Thoracic aorta (tissue), 2 donors: ENCODE measurements at places on chromosomes 7 and 10.

DNA sequence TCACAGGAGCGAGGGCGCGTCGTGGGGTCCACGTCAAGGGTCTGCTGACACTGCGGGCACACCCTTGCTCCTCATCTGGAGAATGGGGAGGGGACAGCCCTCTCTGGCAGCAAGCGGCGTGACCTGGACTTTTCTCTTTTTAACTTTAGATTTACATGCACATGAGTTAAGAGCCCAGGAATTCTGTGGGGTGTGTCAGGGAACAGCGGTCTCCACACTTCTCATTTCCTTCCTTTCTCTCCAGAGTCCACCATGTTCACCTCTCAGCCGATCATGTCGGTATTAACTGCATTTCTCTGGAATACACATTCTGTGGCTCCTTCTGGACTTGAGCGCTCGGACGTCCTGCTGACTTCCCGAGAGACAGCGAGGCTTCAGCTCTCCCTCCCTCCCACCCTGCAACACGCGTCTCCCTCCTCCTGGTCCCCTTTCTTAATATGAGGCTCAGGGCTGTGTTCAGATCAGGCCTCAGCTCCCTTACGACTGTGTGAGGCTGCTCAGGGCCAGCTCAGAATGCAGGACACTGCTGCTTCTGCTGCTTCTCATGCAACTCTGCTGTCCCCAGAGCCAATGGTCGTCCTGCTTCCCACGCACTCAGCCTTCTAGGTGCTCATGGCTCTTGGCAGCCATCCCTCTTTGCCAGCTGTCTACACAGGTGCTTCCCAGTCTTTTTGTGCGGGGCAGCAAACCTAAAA lies 261.3 kb downstream of the ELFN1 start:
- DNase-seq, result no peak

DNA sequence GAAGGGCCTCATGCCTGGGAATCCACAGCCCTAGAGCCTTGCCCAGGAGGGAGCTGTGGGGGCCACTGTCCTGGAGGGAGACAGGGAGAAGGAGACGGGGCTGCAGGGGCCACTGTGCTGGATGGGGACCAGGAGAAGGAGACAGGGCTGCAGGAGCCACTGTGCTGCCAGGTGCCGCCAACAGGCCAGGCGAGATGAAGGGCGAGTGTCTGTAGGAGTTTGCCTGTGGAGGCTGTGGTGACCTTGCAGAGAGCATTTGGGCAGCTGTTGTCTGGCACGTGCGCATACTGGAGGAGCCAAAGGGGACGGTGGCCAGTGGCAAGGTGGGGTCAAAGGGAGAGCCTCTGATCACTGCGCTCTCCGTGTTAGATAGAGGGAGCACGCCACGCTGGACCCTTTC lies 79.2 kb downstream of the NKX6-2 start:
- no peak for DNase-seq

DNA sequence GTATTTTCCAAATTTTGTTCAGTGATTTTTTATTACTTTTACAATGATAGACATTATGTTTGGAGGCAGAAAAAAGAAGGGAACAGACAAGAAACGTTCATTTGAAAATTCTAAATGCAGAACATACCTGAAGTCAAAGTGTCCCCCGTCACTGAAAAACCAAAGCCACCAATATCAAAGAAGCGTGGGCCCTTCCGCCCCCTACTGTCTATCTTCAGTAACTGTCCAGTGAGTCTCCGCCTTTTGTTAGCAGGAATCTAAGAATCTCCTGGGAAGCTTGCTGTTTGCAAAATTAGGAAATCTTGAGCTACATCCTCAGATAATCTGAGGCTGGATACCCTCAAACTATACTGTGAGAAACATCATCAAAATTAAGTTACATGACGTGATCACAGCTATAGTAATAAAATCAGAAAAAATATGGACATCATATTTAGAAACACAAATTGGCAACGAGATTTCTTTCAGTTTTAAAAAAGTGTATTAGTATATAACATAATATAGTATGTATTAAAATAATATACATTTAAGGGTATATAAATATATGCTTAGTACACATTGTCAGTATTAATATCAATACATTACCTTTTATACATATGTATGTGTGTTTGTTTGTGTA lies 169.3 kb upstream of the AKR1E2 start:
- no peak for DNase-seq

GRCh38 chr7:21580073-21580521 lies 37.3 kb downstream of the DNAH11 start:
- no peak for DNase-seq

GRCh38 chr7:28533731-28534531 lies 121.6 kb downstream of the CREB5 start:
- DNase-seq, result no peak

DNA sequence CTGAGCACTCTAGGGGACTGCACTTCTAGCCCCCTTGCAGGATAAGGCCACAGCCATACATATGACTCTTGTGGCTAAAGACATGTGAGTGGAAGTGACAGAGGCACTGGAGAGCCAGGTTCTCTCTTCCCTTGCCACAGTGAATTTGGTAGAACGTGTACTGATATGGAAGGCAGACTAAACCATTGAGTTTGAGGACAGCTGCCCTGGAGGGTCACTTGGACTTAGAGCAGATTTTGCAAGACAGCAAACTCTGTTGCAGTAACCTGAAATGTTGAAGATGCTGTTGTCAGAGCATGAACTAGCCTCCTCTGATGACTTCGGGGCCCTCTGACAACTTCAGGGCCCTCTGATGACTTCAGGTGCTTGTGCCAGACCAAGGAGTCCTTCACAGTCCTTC lies 85.9 kb downstream of the ELMO1 start:
- no peak for DNase-seq

DNA sequence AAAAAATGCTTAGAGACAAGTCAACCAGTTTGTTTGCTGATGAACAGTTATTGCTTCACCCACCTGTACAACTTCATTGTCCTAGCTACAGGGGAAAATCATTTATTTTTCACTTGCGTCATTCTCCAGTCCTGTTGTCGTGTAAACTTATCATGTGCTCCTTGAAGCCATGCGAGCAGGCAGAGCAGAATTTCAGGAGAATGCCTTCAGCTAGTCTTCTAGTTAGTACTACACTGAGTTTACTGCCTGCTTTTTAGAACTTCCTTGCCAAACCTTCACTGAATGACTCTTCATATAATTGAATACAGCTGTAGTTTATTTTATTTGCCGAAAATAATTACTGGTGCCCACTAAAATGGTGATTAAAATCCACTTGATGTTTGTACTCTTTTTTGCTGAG lies 15.6 kb downstream of the RPA3 start:
- no peak for DNase-seq

- no peak for DNase-seq
Measured at GRCh38 chr7:75711656-75712514, 26.9 kb downstream of the HIP1 start.

- DNase-seq, result no peak
Measured at GRCh38 chr10:100345570-100346330, 1.3 kb upstream of the SCD start.

DNA sequence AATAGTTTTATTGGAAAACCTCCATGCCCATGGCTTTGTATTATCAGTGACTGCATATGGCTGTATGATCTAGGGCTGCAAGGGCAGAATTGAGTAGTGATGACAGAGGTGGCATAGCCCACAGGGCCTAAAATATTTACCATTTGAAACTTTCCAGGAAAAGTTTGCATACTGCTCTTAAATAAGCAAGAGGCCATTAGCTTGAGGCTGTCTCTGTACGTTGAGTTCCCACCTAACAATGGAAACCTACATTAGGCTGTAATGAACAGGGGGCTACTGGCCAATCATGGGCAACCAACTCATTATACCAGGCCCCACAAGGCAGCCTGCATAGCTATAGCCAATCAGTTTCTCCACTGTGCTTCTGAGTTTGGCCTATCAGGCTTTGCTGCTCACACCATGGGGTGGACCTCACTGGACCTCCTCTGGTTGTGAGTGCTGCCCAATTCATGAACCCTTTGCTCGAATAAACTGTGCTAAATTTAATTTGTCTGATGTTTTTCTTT lies 673 bp upstream of the ST8SIA6 start:
- DNase-seq, result no peak

DNA sequence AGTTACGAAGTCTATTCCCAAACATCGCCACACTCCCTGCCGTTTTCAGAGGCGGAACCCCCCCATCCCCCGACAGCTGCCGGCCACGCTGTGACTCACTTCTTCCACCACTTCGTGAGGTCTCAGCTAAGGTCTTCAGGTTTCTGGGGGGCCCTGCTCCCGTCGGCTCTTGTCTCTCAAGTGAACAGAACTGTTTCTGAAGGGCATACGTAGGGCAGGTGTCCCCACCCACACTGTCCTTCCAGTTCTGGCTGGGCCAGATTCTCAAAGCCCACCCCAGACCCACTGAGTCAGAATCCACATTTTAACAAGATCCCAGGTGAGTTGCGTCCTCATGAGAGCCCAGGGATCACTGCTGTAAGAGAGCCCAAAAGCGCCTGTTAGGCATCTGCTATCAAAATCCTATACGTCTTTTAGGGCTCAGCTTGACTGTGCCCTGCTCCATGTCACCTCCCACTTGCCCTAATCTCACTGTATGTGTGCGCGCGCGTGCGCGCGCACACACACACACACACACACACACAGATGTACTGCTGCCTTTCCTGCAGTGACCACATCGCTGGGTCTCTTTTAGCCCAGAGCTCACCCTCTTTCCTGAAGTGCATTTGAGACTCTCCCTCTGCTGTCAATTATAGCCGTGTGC lies 78.8 kb downstream of the PROSER2 start:
- DNase-seq, result no peak

DNA sequence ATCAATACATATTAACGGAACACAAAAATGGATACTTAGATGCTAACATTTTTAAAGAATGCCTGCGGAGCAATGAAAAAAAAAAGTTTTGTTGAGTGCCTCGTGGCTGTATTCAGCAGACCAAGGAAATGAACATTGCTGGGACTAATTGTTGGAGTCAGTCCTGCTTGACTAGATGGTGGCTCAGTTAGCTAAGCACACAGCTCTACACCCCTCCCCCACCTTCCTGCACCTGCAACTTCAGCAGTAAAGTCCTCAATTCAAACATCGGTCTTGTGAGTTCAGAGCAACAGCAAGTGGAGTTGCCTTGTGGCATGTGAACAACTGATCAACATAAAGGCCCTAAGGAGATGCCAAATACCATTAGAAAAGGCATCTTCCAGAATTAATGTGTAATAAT lies 326.0 kb upstream of the NPSR1 start:
- no peak for DNase-seq

- no peak for DNase-seq
Measured at GRCh38 chr10:86486856-86487255, 34.7 kb downstream of the WAPL start.

GRCh38 chr10:29949411-29950011 lies 109.9 kb downstream of the JCAD start:
- DNase-seq, result no peak

DNA sequence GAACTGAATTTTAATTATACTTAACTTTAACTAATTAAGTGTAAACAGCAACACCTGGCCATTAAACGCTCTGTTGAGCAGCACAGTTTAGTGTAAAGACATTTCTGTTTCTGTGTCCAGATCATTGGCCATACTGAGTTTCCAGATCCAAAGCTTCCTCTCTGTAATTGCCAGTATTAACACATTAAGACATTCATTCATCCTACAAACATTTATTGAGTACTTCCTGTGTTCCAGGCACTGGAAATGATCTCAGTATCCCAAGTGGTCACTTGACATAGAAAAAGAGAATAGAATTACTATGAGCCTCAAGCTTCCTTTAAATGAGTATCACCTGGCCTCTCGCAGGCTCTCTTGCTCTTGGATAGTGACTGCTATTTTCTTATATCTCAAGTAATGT lies 618.1 kb downstream of the SORCS3 start:
- no peak for DNase-seq

- DNase-seq, result no peak
Measured at GRCh38 chr7:73903321-73904218, 42.6 kb downstream of the TMEM270 start.

DNA sequence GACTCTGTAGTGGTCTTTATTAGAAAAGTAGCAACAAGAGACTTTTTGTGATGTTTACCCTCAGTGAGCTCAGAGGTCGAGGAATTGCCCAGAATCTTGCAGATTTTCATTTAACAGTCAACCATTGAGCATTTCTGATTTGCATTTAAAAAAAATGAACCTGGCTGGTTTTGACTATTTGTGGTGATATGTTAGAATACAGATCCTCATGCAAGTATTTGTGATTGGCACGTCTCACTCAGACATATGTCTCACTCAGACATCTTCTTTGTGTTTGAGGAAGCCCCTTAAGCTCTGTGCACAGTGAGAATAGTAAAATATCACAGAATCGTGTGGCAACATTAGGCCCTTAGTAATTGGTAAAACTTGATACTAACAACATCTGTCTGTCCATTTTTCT lies 113.2 kb downstream of the SND1 start:
- no peak for DNase-seq

DNA sequence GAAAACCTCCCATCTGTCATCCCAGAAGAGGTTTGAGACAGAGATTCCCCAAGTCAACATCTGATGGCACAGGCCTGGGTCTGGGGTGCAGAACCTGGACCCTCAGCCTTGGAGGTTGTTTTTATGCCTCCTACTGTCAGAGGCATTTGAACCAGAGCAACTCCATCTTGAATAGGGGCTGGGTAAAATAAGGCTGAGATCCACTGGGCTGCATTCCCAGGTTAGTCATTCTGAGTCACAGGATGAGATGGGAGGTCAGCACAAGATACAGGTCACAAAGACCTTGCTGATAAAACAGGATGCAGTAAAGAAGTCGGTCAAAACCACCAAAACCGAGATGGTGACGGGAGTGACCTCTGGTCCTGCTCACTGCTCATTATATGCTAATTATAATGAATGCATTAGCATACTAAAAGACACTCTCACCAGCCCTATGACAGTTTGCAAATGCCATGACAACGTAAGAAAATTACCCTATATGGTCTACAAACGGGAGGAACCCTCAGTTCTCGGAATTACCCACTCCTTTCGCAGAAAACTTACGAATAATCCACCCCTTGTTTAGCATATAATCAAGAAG lies 92.0 kb downstream of the ITGA8 start:
- DNase-seq, result no peak

DNA sequence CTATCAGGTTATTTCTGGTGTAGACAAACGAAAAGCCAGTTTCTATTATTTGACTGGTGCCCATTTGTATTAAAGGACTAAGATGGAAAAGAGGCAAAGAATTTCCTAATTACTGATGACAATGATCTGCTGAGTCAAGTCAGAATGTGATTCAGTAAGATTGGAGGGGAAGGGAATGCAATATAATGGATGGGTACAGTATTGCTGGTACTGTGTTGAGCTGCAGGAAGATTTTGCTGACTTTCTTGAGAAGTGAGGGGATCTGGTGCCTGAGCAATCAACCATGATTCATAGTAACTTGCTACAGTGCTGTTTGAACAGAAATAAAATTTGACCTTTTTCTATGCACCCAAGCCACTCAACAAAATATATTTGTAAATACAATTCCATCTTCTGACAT lies 139.1 kb upstream of the RHEB start:
- no peak for DNase-seq

GRCh38 chr10:13528875-13529713 lies at the start of gene BEND7:
Gene BEND7 (minus strand): TSS chr10:13529014. CDS start chr10:13528533, 481 bp downstream.
- DNase-seq, result no peak

DNA sequence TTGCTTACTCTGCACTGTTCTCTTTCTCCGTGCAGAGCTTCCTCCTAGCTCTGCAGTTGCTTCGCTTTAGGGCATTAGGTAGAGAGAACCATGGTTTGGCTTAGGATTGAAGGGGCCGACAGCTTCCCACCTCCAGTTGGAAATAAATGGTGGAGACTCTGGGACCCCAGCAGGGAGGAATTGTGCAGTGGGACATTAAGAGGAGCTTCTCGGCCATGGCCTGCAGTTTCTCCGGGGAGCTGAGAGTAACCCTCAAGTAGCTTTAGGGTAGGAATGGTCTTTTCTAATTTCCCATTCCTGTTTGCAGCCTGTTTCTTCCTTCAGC lies 1.2 kb downstream of the SUFU start:
- no peak for DNase-seq

- no peak for DNase-seq
Measured at GRCh38 chr10:128373071-128373749, 247.0 kb upstream of the MKI67 start.
